ENCODE measurements at places on chromosomes 7 and 10.

GRCh38 chr7:102404005-102404861 lies 8.1 kb downstream of the PRKRIP1 start:
- no peak for DNase-seq

GRCh38 chr10:44801383-44802327 lies 109.5 kb upstream of the TMEM72 start:
- DNase-seq = no peak

DNA sequence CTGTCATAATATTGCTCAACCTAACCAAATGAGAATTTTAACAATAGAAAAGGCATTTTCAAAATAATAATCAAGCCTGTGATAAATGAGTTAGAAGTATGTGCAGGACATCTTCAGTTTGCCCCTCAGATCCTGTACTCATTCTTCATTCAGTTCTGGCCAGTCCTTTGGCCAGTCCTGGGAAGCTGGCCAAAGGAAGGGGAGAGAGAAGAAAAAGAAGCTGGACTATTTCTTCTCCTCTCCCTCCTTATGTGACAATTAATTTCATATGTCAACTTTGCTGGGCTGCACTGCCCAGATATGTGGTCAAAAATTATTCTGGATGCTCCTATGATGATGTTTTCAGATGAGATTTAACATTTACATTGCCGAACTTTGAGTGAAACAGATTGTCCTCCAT lies 31.6 kb upstream of the ITGB8 start:
- DNase-seq = no peak

- no peak for DNase-seq
Measured at GRCh38 chr10:121495719-121496118, 102.5 kb downstream of the FGFR2 start.

DNA sequence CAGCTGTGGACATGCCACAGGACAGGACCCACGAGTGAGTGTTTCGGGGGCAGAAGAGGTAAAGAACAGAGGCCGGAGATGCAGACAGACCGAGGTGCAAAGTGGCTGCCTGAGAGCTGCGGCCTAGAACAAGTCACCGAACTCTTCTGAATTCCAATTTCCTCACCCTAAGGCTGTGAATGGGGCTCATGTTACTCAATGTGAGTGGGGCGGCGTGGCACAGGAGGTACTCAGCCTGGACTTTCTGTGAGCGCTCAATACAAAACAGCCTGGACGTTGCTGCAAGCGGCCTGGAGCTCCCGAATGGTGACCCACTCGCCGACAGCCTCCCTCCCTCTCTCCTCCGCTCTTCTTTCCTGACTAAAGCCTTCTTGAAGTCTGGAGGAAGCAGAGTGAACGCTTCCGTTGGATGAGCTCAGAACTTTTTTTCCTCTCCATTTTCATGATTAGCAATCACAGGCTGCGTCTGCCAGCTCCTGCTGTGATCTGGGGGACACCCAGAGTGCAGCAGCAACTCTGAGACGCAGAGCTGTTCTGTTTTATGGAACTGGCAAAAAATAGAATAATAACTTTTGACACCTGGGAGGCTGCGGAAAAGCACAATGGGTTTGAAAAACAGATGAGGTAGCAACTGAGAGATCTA lies 108.5 kb downstream of the PTPRN2 start:
- no peak for DNase-seq

DNA sequence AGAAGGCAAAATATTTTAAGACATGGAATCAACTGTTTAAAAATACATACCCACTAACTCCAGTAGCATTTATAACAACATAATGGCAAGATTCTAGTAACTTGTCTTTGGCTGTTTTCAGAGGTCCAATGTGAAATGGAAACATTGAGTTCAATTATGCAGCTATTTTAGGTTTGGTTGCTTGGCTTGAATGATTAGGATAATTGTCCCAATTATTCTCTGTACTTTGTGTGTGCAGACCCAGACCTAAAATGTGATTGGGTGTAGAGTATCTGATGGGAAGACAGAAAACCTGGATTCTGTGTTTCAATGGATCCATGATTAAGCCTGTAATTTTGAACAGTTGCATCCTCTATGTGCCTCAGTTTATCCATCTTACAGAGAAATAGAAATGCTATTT lies 392.7 kb upstream of the NFE2L3 start:
- DNase-seq = no peak

- DNase-seq = no peak
Measured at GRCh38 chr7:6479067-6479466, 31.3 kb upstream of the DAGLB start.

DNA sequence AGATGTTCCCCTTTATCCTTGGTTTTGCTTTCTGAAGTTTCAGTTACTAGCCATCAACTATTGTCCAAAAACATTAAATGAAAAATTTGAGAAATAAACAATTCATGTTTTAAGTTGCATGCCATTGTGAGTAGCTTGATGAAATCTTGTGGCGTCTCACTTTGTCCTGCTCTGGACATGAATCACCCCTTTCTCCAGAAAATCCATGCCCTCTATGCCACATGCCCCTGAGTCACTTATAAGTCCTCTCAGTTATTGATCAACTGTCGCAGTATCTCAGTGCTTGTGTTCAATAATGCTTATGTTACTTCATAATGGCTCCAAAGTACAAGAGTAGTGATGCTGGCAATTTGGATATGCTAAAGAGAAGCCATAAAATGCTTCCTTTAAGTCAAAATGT lies 208.0 kb upstream of the FERD3L start:
- DNase-seq = no peak

Data from midbrain (tissue), 1 donor.